ENCODE measurements at places on chromosomes 5 and 9.

GRCh38 chr9:137793196-137793841 is 84.3 kb upstream of the CACNA1B start:
- DNase-seq = no peak

- no peak for DNase-seq
These were observed 304.0 kb downstream of the PJA2 start for GRCh38 chr5:109105631-109106267.

DNA sequence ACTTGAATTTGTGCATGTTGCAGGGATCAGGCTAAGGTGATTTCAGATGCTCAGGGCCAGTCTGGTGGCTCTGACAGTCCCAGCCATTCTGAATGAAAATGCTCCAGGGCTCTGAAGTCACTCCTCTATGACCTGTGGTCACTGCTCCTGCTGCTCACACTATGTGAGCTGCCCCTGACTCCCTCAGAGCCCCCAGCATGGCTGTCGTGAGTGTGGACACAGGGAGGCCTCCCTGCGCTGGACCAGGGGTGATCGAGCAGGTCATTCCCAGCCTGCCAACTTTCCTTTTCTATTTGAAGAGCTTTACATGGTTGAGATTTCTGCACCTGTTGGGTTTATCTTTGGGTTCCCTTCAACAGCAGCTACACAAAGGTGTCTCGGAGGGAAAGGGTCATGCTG is 74.5 kb downstream of the WNK2 start:
- DNase-seq = no peak

DNA sequence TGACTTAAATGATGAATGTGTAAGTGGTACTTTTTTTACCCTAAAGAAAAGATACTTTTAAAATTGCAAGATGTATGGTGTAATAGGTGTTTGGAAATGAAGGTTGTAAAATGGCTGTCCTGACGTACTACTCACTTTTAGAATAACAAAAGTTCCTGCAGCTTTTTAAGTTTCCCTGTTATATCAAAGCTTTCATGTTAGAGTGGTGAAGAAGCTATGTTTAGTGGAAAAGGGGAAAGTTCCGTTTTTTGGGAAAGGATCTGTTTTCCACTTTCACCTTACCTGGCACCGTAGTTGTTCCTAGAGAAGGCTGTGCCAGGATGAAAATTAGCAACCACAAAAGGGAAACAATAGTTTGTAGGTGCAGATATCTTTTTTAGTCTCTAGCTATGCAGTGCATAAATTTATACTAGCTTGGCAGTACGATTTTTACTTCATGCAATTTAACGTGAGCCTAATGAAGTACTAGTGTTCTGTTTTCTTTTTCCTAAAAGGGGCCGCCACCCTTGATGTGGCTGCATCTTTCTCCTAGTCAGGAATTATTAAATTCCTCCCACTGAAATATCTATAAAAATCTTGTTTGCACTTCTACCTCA is 1.3 kb downstream of the TNPO1 start:
- no peak for DNase-seq

GRCh38 chr9:101354143-101354764 is 30.6 kb downstream of the BAAT start:
- DNase-seq = no peak

- no peak for DNase-seq
These were observed 108.7 kb downstream of the RXRA start for GRCh38 chr9:134434894-134435506.

DNA sequence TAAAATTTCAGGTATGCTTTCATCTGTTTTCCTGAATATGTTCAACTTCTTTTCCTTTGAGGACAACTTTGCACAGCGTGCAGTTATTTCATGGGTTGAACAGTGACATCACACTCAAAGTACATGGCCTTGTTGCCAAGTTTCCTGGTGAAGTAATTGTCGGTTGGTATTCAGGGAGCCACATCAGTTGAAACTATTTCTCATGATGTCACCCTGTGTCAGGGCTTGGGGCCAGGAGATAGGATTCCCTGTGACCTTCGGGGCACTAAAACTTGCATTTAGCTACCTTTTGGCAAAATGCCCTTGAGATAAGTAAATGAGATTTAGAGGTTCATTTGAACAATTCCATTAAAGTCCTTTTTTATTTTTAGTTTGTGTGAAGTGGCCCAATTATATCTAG is 383.9 kb downstream of the SH3GL2 start:
- DNase-seq = no peak

GRCh38 chr9:7316166-7316795 is 483.3 kb downstream of the DMAC1 start:
- no peak for DNase-seq

GRCh38 chr5:151063142-151063989 is 17.5 kb downstream of the TNIP1 start:
- no peak for DNase-seq

- DNase-seq = no peak
These were observed 8.0 kb downstream of the BRD3 start for GRCh38 chr9:134059661-134060395.

- no peak for DNase-seq
These were observed 149.5 kb upstream of the PHYKPL start for GRCh38 chr5:178381921-178382695.

- no peak for DNase-seq
These were observed 23.0 kb downstream of the SPARC start for GRCh38 chr5:151663617-151664293.
